IMR-90 (cell line): ENCODE measurements at places on chromosomes 2 and 18. TPM values are rescaled to one million over a fixed set of nuclear protein-coding genes. Genes with fewer than 3 reads are reported as not detected.

DNA sequence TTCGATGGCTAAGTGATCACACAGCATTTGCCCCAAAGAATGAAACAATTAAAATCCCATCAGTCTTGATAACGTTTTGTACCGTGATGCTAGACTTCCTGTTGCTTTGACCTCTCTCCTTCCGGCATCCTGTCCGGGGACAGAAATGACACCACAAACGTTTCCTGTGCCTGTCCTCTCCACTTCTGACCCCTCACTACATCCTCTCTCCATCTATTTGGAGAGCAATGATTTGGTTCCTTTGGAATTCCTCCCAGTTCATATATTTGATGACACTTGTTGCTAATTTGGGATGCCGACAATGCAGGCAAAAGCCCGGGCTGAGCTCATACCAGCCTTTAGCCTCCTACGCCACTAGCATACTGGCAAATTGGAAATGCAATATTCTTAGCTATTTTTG is 151.2 kb upstream of the CCDC68 start:
- no peaks in the 10 kb centered on the region; the same call in none of the 2 replicates for H3K27me3 ChIP-seq
- H3K27ac ChIP-seq, result no peak overlapping the region
- H3K4me1 ChIP-seq, result no peaks in the 10 kb centered on the region
- DNase-seq, result no peak
- H3K4me3 ChIP-seq, result no peak overlapping the region
- H3K36me3 ChIP-seq, result no peaks in the 10 kb centered on the region

- H3K4me1 ChIP-seq, result no peaks in the 10 kb centered on the region
- H3K36me3 ChIP-seq, result no peaks in the 10 kb centered on the region
- H3K27me3 ChIP-seq, result no peaks in the 10 kb centered on the region
- H3K4me3 ChIP-seq, result no peak overlapping the region
Observed at GRCh38 chr18:39346916-39347315, 1781.3 kb upstream of the CELF4 start.

- DNase-seq, result peak; percentile 55
- peaks cover 53% of the 10 kb centered on the region for H3K36me3 ChIP-seq
- H3K4me1 ChIP-seq, result peaks cover 9% of the 10 kb centered on the region; the same call in 1 of the 2 replicates
- H3K4me3 ChIP-seq, result no peak overlapping the region
- no peaks in the 10 kb centered on the region for H3K27me3 ChIP-seq
Observed at GRCh38 chr2:189066037-189066436, 91.9 kb downstream of the COL3A1 start.

- H3K4me1 ChIP-seq, result no peaks in the 10 kb centered on the region
- H3K36me3 ChIP-seq, result no peaks in the 10 kb centered on the region
- H3K4me3 ChIP-seq, result no peak overlapping the region
- H3K27ac ChIP-seq, result no peak overlapping the region
- H3K27me3 ChIP-seq, result peaks cover 3% of the 10 kb centered on the region
Observed at GRCh38 chr2:23375448-23375847, 9.5 kb upstream of the KLHL29 start.

DNA sequence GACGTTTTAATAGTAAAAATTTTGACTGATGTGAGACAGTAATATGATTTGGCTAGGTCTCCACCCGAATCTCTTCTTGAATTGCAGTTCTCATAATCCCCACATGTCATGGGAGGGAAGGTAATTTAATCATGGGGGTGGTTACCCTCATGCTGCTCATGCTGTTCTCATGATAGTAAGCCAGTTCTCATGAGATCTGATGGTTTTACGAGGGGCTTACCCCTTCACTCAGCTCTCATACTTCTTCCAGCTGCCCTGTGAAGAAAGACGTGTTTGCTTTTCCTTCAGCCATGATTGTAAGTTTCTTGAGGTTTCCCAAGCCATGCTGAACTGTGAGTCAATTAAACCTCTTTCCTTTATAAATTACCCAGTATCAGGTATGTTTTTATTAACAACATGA is 327.0 kb upstream of the CDH7 start:
- DNase-seq, result no peak
- H3K36me3 ChIP-seq, result no peaks in the 10 kb centered on the region
- no peaks in the 10 kb centered on the region for H3K27me3 ChIP-seq
- H3K4me1 ChIP-seq, result no peaks in the 10 kb centered on the region
- no peak overlapping the region for H3K4me3 ChIP-seq

DNA sequence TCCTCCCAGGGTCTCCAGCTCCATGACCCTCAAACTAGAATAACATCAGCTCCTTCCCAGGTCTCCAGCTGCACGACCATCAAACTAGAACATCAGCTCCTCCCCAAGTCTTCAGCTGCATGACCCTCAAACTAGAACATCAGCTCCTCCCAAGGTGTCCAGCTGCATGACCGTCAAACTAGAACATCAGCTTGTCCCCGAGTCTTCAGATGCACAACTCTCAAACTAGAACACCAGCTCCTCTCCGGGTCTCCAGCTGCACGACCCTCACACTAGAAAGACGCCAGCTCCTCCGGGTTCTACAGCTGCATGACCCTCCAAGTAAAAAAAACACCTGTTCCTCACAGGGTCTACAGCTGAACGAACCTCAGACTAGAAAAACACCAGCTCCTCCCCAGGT is 312.9 kb upstream of the TFPI start:
- no peak for DNase-seq
- H3K4me1 ChIP-seq, result no peaks in the 10 kb centered on the region
- H3K27ac ChIP-seq, result no peak overlapping the region
- no peaks in the 10 kb centered on the region for H3K36me3 ChIP-seq
- H3K27me3 ChIP-seq, result peaks cover 4% of the 10 kb centered on the region

DNA sequence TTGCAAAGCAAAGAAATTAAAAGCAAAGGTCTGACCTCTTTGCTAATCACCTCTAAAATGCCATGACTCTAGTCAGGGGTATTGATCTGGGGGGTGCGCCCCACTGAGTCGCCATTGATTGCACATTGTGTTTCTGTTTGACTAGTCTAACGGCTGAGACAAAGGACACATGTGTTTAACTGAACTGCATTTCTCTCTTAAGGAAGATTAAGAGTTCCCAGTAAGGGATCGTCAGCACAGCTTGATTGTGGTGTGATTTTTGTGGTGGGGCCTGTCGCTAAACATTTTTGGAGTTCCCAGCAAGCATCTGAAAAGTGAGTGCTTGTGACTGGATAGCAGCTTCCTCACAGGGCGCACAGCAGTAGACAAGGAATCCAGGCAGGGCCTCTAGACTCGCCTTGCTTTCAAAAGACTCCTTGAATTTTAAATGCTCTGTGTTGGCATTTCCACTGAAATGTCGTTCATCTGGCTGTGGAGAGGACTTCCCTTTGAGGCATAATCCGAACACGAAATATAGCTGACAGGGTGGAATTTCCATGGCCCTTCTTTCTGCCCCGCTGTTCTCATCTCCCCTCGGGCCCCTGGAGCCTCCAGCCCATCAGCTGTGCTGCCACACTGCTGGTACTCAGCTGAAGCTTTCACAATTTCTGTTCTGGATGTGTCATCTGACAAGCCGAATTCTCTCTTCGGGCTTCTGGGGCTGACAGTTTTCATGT is 126.3 kb downstream of the FAM168B start:
- no peaks in the 10 kb centered on the region for H3K4me1 ChIP-seq
- no peak overlapping the region for H3K27ac ChIP-seq
- peaks cover 40% of the 10 kb centered on the region for H3K27me3 ChIP-seq
- H3K36me3 ChIP-seq, result no peaks in the 10 kb centered on the region
- no peak overlapping the region for H3K4me3 ChIP-seq

STPG4 gene
- 0.18 and 0.28 TPM in 2 replicates for total RNA-seq

VRK2 gene
- 22.8 and 27.2 TPM in 2 replicates for total RNA-seq

DOK6 gene
- total RNA-seq, result 2.7 and 3.9 TPM in 2 replicates

CSRNP3 gene
- total RNA-seq, result 0.56 and 0.72 TPM in 2 replicates

SLC5A6 gene
- 34.2 and 38.6 TPM in 2 replicates for total RNA-seq

RBM45 gene
- 17.9 and 18.1 TPM in 2 replicates for total RNA-seq

ABCB11 gene
- total RNA-seq, result not detected in 2 replicates
